Spleen (tissue), 13 donors: ENCODE measurements at places on chromosomes 2 and 18. TPM values are rescaled to one million over a fixed set of nuclear protein-coding genes. Genes with fewer than 3 reads are reported as not detected.

- DNase-seq: no peak
Observed at GRCh38 chr2:160417745-160418397, 75.7 kb downstream of the RBMS1 start.

DNA sequence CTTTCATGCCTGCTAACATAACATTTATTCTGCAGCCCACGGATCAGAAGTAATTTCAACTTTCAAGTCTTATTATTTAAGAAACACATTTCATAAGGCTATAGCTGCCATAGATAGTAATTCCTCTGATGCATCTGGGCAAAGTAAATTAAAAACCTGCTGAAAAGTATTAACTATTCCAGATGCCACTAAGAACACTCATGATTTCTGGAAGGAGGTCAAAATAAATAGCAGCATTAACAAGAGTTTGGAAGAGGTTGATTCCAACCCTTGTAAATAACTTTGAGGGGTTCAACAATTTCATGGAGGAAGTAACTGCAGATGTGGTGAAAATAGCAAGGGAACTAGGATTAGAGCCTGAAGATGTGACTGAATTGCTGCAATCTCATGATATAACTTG, 77.6 kb downstream of the CCDC148 start:
- no peak for DNase-seq

GRCh38 chr2:221077799-221078198, 494.3 kb downstream of the EPHA4 start:
- no peak for DNase-seq

- peak; percentile 94 for DNase-seq
Observed at GRCh38 chr2:240568678-240569522, 616 bp downstream of the RNPEPL1 start.

- no peak for DNase-seq
Observed at GRCh38 chr18:46712406-46712805, 44.4 kb downstream of the ST8SIA5 start.

DNA sequence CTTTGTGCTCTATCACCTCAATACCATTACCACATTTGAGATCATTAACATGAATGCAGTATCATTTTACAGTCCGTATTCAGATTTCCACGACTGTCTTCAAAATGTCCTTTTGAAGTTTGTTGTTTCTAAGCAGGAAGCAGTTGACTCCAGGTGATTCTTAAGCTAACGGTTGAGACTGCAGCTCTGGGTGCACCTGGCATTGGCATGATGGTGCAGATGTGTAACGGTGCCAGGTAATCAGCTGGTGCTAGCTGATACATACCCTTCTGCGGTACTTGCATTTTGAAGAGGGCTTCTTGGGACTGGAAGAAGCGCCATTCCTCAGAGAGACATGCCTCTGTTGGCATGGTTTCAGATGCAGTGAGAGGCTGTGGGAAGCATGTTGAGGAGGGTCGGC, 19.5 kb downstream of the SIGLEC15 start:
- no peak for DNase-seq

Gene CSRNP3
- total RNA-seq: 0.84 TPM

- no peak for DNase-seq
Observed at GRCh38 chr2:60661073-60661738, 94.9 kb upstream of the PAPOLG start.

DNA sequence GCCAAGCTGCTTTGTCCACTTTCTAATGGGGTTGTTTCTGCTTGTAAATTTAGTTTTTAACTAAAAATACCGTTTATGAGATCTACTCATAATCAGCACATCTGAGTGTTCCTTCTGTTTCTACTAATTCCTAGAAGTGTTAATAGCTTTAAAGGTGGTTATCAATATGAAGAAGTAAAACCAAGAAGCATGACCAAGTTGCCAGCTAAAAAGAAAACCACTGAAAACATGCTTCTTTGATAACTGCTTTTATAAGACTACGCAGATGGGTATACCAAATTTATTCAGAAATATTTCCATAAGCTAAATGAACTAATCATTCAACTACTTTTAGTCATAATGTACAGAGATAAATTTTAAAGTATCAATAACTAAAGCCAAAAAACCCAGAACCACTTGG, 101.8 kb downstream of the C2orf74 start:
- DNase-seq: no peak

Gene ALPG
- not detected for total RNA-seq

Gene SH3BP4
- 11.4 TPM for total RNA-seq

Gene ADAM23
- 0.86 TPM for total RNA-seq

GRCh38 chr2:113157118-113157896, 16.5 kb upstream of the PSD4 start:
- DNase-seq: peak; percentile 87

- DNase-seq: no peak
Observed at GRCh38 chr2:76296438-76296837, 585.7 kb upstream of the GCFC2 start.

DNA sequence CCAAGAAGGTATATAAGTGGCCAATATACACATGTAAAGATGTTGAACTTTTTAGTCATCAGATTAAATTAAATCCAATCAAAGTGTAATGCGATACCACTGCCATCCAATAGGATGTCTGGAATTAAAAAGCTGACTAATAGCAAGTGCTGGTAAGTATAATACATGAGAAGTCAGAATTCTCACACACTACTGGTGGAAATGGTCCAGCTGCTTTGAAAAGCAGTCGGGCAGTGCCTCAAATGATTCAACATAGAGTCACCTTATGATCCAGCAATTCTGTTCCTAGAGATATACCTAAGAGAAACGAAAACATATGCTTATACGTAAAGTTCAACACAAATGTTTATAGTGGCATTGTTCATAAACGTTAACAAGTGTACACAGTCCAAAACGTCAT, 124.1 kb upstream of the MYT1L start:
- no peak for DNase-seq

Gene FABP1
- total RNA-seq: not detected
